ENCODE measurements at places on chromosomes 7 and 10.

- DNase-seq = no peak
These were observed 3.8 kb downstream of the SLC4A2 start for GRCh38 chr7:151063212-151063561.

DNA sequence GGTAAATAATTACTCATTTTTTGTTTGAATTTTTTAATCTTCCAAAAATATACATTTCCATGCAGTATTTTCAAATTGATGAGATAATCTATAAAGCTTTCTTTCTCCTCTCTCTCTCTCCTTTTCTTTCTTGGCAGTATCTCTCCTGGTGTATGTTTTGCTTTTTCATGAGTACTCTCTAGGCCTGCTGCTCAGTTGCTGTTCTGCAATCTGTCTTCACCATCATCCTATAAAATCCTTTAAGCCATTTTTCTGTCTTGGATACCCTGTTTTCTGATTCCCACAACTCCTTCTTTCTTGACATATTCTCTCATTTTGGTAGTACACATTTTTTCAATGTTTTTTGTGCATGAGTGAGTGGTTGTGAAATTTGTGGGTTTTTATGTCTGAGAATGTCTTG, 1558.1 kb upstream of the LRRTM3 start:
- no peak for DNase-seq

DNA sequence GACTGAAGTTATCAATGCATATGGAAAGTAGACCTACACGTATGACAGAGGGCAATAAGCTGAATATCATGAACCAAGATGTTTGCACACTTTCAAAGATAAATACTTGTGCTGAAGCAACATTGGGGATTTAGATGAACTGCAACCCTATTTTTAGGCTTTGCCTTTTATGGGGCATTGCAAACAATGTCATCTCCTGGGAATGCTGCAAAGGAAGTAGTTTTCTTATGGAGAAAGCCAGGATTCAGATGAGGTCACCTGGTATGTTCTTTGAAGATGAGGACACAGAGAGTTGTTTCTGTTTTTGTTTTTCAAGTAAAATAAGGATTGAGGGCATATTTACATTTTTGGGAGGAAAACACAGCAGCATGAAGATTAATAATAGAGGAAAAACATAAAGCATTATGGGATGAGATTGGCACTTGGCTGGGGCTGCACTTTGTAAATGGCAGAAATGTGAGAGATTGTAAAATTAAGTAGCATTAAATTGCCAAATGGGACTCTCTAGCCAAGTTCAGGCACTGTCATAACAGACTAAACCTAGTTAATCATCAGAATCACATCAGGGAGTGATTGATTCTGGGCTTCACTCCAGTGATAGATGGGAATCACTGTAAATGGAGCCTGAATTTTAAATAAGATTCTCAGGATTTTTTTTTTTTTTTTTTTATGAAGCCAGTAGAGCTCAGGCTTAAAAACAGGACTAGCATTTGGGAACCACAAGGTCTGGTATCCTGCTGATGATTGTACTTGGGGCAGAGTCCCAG, 63.1 kb downstream of the MALRD1 start:
- no peak for DNase-seq

DNA sequence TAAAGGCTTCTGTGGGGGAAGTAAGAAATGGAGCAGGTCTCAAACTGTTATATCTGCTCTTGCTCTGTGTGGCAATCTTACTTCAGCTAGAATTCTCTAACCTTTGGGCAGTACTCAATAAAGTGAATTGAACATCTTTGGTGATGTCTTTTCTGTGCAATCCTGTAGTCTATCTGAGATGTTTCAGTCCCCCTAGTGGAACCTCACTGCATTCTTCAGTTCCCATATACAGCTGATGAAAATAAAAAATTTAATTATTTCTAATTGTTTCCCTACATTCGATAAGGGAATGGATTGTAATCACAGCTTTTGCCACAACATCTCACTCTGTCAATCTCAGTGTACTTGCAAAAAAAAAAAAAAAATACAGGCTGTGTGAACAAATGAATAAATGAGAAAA, 522.6 kb downstream of the DNAJB9 start:
- no peak for DNase-seq

GRCh38 chr10:69449841-69450240, 1.4 kb upstream of the TSPAN15 start:
- no peak for DNase-seq

- no peak for DNase-seq
These were observed 93.1 kb downstream of the BMPER start for GRCh38 chr7:33998476-33998875.

DNA sequence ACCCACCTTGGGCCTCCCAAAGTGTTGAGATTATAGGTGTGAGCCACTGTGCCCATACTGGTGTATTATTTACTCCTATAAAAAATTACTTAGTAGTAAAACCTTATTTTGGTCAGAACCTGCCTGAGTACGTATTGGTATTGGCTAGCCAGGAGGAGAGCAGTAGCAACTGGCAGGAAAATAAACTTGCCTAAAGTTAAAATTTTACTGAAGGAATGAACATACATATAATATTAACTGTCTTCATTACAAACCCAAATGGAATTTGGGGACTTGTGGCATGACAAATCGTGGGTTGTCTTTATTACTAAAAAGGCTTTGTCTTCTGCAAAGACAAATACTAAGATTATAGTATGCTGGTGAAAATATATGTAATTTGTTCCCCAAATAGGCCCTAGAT, 8.4 kb downstream of the RAB18 start:
- no peak for DNase-seq

DNA sequence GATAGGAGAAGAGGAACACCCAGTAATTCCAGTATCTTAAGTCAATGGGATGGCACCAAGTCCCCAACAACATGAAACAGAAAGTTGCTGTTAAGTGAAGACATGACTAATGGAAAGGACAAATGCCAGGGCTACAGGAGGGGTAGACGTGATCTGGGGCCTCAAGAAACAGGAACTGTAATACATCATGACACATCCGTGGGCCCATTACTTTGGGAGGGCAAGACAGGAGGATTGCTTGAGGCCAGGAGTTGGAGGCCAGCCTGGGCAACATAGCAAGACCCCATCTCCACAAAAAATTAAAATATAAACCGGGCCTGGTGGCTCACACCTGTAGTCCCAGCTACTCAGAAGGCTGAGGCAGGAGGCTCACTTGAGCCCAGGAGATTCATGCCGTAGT, 408.6 kb upstream of the PRKCQ start:
- DNase-seq = no peak

GRCh38 chr7:103573479-103574058, 127.6 kb upstream of the SLC26A5 start:
- DNase-seq = no peak

DNA sequence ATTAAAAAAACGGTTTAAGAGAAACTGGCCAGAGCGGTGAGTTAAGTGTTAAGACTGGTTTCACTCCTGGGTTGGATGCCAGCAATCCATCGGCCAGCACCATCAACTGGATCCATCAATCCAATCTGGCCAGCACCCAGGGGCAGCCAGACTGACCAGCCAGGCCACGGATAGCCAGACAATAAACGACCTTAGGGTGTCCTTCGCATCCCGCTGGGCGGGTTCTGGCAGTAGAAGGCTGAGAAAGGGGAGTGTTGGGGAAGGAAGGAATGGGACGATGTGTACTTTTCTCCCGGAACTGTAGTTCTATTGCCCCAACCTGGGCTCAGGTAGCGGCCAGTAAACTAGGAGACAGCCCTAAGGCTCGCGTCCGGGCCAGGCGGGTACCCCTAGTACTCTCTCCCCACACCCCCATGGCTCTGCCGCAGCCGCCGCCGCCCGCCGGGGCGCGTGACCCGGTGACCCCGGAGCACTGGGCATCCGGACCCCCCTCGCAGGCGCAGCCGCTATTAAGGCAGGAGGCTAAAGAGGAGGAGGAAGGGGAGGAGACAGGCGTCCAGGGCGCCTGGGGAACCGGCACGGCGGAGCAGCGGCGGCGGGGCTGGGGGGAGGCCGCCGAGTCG, at the start of gene CASD1:
Gene CASD1 (plus strand): TSS at position 546 of the 623 bp plus-strand sequence. CDS start 276 bp downstream, outside the sequence.
- peak; percentile 49 for DNase-seq

DNA sequence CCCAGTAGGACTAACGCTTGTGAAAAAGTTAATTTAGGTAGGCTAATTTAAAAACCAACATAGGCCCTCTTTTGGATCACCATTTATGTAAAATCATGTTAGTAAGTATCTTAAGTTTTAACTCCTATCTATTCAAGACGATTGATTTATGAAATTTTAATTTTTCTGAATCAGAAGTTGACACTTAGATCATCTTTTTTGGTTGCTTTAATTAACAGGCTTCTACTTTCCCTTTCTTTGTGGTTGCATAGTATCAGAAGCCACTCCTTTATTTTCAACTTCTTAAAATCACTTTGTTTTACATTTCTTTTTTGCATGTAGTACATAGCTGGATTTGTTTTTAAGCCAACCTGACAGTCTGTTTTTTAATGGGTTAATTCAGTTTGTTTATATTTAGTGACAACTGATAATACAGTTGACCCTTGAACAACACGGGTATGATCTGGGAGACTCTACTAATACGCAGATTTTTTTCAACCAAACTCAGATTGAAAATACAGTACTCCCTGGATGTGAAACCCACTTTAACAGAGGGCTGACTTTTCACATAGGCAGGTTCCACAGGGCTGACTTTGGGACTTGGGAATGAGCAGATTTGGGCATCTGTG, 69.7 kb upstream of the SYPL1 start:
- no peak for DNase-seq

GRCh38 chr10:117615649-117616048, 73.1 kb downstream of the EMX2 start:
- DNase-seq = no peak

DNA sequence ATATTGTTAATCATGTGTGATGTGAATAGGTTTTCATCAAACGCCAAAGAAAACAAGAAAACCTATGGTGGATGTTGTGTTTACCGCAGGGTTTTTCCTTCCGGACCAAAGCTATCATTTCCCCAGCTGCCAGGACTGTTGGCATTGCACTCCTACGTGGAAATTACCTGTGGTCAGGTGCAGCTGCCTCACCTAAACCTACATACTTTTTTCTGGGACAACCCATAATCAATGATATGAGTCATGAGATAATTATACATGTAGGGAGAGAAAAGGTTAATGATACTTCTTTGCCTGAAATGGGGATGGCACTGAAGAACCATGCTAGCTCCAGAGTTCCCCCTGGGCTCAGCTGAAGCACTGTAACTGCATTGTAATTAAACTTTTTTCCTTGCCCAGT, 223.6 kb upstream of the SEMA3E start:
- no peak for DNase-seq

DNA sequence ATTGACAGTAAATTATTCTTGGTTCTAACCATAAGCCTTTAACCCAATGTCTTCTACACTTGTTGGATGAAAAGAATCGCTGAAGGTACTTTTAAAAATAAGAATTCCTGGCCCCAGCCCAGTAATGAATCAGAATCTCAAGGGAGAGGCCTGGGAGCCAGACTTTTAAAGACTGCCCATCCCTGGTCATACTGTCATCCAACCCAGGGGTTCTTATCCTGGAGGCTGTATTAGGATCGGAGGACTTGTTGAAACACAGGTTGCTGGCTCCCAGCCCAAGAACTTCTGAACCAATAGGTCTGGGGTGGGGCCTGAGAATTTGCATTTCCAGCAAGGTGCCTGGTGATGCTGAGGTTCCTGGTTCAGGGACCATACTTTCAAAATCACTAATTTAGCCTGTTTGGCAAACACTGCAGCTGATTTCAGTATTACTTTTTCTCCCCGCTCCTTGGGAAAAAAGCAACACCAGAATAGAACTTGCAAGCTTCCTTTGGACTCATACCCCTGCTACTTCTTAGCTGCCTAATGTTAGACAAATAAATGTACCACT, 79.5 kb upstream of the FAM133B start:
- DNase-seq = no peak

- no peak for DNase-seq
These were observed 81.0 kb downstream of the SNX10 start for GRCh38 chr7:26372704-26373103.

- DNase-seq = no peak
These were observed 7.1 kb downstream of the CAMK2B start for GRCh38 chr7:44318332-44318731.

- no peak for DNase-seq
These were observed 50.8 kb downstream of the AP3M1 start for GRCh38 chr10:74099836-74100235.

GRCh38 chr7:129514683-129515082, 12.4 kb downstream of the SMKR1 start:
- no peak for DNase-seq

- no peak for DNase-seq
These were observed 30.5 kb upstream of the CPXM2 start for GRCh38 chr10:123922126-123922525.

DNA sequence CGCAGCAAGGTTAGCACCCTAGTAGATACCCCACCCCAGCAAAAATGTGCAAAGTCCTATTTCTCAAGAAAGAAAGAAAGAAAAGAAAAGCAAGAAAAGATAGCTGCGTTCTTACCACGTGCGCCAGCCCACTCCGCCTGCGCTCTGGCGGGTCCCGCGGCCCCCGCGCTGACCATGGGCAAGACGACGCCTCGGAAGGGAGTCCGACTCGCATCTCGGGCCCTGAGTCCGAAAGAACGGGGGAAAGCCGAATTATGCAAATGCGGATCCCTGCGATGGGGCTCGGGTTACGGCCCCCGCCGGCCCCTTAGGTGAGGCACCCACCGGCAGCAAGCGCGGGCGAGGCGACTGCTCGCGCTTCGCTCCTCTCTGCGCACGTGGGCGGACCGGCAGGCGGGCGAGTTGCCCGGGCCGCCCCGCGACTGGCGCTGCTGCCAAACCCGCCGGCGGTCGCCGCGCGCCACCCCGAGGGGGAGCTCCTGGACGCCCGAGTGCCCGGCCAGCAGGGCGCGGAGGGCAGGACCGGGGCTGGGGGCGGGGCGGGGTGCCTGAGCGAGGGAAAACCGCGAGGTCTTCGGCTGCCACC, 2.4 kb upstream of the EGR2 start:
- peak; percentile 69 for DNase-seq

DNA sequence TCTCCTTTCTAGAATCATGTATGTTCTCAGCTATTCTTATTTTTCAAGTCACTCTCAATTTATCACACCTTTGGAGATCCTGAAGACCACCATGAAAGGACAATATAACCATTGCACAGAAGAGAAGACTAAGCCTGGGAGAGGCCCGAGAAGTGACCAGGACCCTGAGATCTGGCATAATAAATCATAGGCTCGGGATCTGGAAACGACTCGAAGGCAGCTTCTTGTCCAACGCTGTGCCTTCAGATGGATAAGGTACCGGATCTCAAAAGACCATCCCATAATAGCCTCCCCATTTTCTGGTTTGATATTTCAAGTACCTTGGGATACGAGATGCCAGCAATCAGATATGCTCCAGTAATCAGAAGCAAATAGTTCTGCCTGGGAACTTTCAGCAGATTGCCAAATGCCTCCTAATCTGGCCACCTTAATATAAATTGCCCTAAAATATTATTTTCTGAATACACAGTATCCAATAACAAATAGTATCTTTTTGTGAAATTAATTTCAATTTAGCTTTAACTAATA, 179.2 kb upstream of the ZMIZ1 start:
- no peak for DNase-seq

GRCh38 chr10:17348501-17349349, 105.7 kb downstream of the ST8SIA6 start:
- DNase-seq = no peak

GRCh38 chr7:130505753-130506152, 13.9 kb downstream of the MEST start:
- no peak for DNase-seq
